Activated gamma-delta T cell treated with Interleukin-2 at 50 U/mL for 16 hours (primary cell): ENCODE measurements at places on chromosomes 1 and 21.

DNA sequence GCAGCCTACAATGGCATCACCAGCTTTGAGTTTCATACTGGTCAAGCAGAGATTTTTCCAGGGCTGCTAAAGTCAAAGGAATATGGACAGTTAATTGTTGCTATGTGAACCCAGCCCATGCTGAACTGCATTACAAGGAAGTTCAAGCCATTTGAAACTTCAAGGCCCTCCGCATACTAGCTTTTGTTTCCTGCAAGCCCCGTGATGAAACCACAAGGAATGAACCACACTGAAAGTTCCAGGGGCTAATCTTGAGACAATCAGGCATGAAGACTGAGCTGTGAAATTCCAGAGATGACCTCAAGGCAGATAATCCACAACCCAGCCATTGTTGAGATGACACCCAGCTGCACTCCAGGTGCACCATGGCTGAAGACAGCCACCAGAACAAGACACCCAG, 180.8 kb downstream of the C1orf21 start:
- no peak for DNase-seq

DNA sequence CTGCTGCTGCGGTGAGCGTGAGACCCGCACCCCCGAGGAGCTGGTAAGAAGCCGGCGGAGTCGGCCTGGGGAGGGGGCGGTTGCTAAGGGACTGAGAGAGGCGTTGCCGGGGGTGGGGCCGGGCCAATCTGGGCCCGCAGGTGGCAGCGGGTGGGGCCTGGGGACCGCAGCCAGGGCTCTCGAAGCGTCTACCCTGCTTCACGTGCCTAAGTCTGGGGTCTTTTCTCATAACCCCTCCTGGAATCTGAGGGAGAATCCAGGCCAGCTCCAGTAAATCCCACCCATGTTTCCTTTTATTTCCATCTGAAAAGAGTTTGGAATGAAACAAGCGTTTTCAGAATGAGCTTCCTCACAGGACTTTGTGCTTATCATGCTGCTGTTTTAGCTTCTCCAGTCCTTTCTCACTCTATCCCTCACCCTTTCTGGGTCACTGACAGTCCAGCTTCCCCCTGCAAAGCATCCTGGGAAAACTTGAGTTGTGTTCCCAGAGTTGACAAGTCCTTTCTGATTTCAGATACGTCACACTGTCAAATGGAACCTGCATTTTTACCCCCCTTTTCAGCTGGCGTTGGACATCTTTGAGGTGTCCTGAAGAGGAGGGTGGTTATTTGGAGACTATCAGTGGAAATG, 431 bp downstream of the CLCN6 start:
- no peak for DNase-seq

GRCh38 chr1:6489799-6490180, 1.7 kb downstream of the PLEKHG5 start:
- DNase-seq = peak; percentile 68

DNA sequence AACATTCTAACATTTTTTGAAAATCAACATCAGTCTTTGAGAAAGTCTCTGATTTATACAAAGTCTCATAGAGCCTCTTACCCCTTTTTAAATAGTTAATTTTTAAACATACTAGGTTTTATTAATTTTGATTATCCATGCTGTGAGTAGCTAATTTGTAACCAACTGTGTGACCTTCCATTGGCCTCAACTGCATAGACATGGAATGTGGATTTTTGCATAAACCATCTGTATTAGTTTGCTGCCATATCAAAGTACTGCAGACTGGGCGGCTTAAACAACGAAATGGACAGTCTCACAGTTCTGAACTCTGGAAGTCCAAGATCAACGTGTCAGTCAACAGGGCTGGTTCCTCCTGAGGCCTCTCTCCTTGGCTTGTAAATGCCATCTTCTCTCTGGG, 89.2 kb upstream of the AJAP1 start:
- DNase-seq = no peak

DNA sequence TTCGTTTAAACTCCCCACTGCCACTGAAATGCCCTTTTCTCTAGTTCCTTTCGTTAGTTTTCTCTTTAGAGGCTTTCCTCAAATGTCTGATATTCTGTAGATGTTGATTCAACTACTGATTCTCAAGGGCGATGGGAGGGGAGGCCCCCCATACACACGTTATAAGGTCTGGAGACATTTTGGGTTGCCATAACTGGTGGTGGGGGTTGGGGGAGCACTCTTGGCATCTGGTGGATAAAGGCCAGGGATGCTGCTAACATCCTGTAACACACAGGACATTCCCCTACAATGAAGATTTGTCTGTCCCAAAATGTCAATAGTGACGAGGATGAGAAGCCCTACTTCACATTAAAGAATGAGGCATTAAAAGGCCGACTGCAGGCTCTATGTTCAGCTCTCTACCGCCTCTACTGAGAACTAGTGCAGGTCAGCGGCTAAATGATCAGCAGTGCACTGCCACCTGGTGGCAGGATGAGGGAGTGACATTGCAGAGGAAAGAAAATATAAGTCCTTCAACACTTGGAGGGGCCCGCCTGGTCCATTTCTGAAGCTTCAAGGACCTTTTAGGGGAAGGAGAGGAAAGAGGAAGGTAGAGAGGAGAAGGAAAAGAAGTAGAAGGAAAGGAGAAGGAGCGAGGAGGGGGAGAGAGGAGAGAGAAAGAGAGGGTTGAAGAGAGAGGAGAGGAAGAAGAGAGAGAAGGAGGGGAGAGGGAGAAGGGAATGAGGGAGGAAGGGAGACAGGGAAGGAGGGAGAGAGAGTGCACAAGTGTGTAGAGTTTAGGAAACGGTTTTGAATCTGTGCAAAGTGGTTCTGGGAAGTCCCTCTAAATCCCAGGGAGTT, 29.4 kb downstream of the ALG14 start:
- DNase-seq = peak; percentile 77

DNA sequence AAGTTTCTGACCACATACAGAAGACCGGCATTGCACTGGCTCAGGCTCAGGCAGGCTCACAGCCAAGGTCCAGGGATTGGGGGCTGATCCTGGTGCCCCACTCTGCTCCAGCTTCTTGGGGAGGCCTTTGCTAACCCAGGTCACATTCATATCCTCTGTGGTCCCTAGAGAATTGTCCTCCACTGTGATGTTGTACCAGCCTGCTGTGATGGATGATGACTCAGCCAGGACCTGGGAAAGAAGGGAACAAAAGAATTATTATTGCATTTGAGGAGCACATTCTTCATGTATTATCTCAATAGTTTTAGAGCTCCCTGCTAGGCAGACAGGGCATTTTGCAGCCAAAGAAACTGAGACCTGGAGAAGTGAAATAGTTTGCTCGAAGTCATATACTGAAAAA, 114.3 kb upstream of the ETV3 start:
- DNase-seq = no peak

DNA sequence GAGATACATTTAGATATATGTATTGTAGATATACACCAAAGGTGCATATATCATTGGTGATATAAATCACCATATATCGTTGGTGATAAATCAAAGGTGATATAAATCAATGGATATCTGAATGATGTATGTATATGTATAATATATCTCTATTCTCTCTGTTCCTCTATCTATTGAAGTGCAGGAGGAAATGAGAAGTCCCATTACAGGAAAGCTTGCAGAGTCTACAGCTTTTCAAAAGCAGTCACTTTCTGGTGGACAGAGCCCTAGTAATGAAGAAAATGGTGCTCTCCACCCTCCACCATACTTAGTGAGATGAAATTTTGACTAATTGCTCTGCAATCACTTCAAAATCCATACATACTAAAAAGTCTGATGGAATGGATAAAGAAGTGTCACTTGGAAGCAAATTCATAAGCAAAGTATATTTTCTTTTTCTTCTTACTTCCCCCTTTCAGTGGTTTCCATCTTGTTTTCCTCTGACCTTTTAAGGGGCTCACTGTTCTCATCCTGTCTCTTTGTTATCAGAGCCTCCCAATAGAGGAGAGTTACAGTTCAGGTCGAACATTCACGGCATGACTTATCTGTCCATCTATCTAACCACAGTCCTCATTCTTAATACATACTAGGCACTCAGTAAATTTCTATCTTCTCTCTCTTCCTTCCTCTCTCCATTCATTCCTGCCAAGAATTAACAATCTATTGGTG, 227.2 kb downstream of the KCNJ6 start:
- DNase-seq = no peak

DNA sequence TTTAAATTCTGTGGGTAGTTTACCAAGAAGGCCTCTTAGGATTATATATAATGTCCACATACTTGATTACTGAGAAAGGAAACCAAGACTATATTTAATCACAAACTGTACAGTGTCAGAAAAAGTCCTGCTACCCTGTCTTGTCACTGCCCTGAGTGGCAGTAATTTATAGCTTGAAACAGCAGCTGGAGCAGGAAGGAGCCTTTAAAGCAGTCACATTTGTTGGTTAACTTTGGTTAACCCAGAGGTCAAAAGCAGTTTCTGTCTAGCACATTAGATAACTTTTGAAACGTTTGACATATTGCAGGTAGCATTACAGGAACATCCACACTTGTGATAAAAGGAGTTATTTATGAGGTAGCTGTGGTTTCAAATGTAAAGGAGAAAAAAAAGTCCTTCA, 161.7 kb downstream of the ROR1 start:
- no peak for DNase-seq

GRCh38 chr1:219928791-219929118, 398 bp upstream of the SLC30A10 start:
- DNase-seq = no peak

DNA sequence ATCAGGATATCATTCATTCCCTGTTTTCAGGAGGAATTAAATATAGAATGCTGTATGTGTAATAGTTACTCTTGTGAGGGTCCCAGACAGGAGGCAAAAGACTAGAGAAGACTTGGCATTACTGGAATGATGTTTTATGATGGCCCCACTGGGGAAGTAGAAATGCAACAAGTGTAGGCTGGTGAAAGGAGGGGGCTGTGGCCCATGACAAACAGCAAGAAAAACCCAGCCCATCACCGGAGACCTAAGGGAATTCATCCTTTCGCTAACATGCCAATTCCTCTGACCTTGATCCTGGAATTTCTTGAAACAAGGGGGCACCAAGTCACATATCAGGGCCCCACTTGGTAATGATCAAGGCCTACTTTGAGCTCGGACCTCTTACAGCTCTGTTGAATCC, 5.5 kb upstream of the IFNGR2 start:
- no peak for DNase-seq

GRCh38 chr1:66305927-66306326, 228.0 kb upstream of the SGIP1 start:
- DNase-seq = no peak
